ENCODE measurements at places on chromosomes 11 and 22.

GRCh38 chr11:100789500-100789899 is 102.4 kb downstream of the ARHGAP42 start:
- DNase-seq: no peak

GRCh38 chr22:36331912-36332622 is 55.7 kb downstream of the MYH9 start:
- DNase-seq: no peak

GRCh38 chr11:104991994-104992393 is 23.6 kb upstream of the CASP4 start:
- DNase-seq: no peak

GRCh38 chr11:105915021-105915420 is 107.0 kb downstream of the MSANTD4 start:
- DNase-seq: no peak

GRCh38 chr11:69479591-69480271 is 1.7 kb upstream of the LINC01488 start:
- no peak for DNase-seq

GRCh38 chr11:34349882-34350281 is 7.9 kb downstream of the ABTB2 start:
- DNase-seq: no peak

- no peak for DNase-seq
These were observed 7.5 kb downstream of the PGM2L1 start for GRCh38 chr11:74390697-74391096.

GRCh38 chr11:88105526-88105925 is 69.7 kb downstream of the RAB38 start:
- no peak for DNase-seq

DNA sequence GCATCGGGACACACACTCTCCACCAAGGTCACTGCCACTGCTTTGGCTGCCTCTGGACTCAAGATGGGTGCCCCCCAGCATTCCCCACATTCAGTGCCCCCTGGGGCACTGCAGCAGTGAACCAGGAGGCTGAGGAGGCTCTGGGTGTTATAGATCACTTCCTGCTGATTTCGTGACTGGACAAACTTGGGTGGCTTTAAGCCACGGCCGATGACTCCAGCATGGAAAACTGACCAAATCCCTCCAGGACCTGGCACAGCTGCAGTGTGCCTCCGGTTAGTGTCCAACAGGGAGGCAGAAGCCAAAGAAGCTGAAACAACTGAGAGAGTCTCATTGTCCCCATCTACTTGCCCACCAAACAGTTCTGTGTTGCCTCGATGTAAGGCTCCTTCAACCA is 1.2 kb upstream of the GANAB start:
- no peak for DNase-seq

- DNase-seq: no peak
These were observed 757.5 kb downstream of the NELL1 start for GRCh38 chr11:21426931-21427330.

DNA sequence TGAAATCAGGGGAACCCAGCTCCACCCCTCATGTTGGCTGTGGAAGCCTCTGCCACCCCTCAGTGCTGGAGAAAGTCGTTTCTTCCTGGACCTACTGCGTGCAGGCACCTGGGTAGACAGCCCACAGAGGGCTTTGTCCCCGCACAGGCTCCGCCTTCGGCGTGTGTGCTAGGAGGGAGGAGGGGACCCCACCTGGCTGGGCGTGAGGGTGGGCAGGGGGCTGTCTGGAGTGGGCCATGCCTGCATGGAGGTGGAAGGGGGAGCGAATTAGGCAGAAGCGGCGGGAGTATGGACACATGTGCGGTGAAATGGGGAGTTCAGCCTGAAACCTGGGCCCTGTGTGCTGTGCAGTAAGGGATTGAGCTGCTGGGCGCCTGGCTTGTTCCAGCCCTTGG is 49.3 kb downstream of the FBLN1 start:
- DNase-seq: no peak

DNA sequence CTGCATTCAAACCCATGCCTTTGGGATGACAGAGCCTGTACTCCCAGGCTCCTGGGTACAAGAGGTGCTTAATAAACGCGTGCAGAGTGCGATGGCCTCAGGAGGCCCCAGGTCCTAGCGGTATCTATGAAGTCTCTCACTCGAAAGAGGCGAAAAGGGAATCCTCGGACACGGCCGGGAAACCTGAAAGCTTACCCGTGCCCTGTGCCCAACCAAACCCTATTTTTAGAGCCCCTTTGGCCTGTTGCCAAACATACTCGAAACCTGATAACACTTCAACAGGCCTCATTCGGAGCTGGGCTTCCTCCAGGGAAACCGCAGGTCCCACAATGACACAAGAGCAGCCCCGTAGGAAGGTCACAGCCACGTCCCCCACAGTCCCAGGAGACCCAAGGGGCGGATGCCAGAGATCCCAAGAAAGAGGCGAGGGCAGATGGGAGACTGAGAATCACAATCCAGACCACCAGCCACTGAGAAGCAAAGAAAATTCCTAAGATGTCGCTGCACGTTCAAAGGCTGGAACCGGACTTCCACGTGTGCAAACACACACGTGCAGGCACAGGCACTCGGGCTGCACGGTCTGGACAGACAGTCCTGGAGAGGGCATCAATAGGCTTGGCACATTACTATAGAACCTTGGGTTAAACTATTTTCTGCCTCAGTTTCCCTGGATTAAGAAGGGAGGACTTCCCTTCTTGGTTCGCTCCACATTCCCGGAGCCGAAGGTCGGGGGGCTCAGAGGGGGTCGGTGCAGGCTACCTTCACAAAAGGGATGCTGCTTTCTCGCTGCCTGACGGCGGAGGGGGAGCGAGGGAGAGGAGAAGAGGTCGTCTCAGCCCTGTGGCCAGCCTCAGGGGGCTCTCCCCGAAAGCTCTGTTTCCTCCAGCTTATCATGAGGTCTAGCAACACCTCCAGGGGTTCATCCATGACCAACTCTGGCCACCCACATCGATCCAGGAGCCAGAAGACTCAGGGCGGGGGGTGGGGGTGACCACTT is 8.2 kb downstream of the PDGFB start:
- DNase-seq: no peak

DNA sequence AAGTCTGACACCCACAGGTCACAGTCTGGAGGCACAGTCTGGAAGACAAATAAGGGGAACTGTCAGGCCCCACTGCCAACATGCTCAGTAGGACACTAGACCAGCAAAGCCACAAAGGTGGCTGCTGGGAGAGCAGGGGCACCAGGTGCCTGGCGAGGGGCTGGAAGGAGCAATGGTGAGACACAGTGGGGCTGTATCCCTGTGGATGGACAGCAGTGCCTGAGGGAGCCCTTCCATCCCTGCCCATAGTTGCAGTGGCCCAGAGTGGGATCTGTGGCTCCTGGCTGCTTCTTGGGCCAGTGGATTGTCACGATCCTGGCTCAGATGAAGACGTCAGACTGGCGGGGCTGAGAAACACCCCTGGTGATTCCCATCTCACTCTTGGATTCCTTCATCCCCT is 154.6 kb downstream of the DSCAML1 start:
- no peak for DNase-seq
